ENCODE measurements at places on chromosomes 7 and 10.

DNA sequence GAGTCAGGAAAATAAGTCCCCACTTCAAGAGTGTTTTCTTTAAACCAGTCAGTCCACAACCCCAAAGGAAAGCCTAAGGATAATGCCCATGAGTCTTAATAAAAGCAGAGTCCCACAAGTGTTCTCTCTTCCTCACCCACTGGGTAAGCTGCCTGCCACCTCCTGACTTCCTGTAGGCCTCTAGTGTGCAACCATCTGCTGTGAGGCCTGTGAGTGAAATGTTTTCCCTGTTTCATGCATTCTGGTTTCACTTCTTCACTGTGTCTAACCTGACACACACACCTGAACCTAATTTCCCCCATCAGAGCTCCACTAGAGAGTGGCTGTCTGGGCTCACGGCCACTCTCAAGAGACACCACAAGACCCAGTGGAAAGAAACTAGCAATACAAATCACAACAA lies 38.9 kb upstream of the GDF10 start:
- DNase-seq: no peak

DNA sequence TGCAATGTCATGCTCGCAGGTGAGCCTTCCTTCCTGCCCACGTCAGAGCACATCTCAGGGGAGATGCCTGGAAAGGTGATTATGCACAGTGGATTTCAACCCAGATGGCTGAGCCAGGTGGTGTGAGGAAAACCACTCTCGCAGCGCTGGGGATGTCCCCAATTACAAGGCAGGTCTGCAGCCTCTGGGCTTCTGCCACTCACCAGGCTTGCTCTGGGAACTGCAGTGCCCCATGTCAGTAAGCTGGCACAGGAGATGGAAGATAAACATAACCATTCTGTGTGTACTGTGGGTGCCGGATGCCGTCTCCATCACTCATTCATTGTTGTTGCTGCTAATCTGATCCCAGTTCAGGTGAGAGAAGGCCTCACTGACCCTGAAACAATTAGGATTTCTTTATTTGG lies 222.9 kb upstream of the PITRM1 start:
- DNase-seq: no peak

- DNase-seq: no peak
Measured at GRCh38 chr10:1058017-1058416, 1.8 kb downstream of the WDR37 start.

- DNase-seq: no peak
Measured at GRCh38 chr10:116740971-116741370, 1.4 kb downstream of the HSPA12A start.

DNA sequence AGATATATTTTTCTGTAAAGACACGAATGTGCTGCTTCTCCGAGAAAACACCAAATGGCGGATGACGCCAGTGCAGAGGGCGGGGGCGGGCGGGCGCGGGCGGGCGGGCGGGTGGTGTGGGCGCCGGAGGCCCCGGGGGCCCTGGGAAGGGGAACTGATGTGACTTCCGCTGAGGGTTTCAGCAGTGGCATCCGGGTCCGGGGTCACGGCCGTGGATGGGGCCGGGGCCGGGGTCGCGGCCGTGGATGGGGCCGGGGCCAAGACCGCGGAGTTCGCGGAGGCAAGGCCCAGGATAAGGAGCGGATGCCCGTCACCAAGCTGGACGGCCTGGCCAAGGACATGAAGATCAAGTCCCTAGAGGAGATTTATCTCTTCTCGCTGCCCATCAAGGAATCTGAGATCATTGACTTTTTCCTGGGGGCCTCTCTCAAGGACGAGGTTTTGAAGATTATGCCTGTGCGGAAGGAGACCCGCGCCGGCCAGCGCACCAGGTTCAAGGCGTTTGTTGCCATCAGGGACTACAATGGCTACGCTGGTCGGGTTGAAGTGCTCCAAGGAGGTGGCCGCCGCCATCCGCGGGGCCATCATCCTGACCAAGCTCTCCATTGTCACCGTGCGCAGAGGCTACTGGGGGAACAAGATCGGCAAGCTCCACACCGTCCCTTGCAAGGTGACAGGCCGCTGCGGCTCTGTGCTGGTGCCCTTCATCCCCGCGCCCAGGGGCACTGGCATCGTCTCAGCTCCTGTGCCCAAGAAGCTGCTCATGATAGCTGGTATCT lies 20.3 kb upstream of the IGF2BP3 start:
- DNase-seq: peak; percentile 29

GRCh38 chr7:74405191-74405898 lies 48.4 kb upstream of the GTF2IRD1 start:
- no peak for DNase-seq

DNA sequence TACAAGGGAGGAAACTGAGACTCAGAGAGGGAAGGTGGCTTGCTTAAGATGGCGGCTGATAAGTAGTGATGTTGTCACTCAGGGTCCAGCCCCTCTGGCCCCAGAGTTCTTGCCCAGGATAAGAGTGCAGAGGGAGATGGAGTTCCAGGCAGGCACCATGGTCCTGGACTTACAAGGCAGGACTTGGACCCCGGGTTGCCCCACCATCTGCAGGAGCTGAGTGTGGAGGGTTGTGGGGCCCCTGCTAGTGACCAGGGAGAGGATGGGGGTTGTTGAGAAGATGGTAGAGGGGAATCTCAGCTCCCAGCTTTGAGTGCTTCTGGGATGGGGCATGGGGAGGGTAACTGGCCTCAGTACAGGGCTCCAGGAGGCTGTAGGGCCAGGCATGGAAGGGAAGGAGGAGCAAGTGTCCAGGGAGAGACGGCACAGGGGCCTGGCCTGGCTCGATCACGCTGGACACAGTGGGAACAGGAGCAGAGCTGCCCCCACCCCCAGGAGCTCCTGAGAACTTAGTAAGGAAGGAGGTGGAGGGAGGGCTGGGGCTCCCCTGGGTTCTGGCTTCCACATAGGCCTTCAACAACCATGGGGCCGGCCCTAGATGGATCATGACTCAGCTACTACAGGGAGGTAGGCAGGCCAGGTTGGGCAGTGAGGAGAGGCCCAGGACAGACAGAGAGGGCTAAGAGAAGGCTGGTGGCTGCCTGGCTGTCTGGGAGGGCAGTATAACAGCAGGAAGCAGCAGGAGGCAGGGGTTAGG lies 28.2 kb downstream of the PPIF start:
- no peak for DNase-seq

GRCh38 chr10:86402283-86402941 lies 35.8 kb upstream of the GRID1 start:
- peak; percentile 16 for DNase-seq

- DNase-seq: no peak
Measured at GRCh38 chr7:83689855-83690254, 40.9 kb upstream of the SEMA3E start.

Measured in DMS79 treated with DMSO at 0.1 percent for 48 hours (cell line).